ENCODE measurements at places on chromosomes 3 and 15.
A peak's percentile ranks its signal among the peaks of the same experiment; 100 is the strongest.

DNA sequence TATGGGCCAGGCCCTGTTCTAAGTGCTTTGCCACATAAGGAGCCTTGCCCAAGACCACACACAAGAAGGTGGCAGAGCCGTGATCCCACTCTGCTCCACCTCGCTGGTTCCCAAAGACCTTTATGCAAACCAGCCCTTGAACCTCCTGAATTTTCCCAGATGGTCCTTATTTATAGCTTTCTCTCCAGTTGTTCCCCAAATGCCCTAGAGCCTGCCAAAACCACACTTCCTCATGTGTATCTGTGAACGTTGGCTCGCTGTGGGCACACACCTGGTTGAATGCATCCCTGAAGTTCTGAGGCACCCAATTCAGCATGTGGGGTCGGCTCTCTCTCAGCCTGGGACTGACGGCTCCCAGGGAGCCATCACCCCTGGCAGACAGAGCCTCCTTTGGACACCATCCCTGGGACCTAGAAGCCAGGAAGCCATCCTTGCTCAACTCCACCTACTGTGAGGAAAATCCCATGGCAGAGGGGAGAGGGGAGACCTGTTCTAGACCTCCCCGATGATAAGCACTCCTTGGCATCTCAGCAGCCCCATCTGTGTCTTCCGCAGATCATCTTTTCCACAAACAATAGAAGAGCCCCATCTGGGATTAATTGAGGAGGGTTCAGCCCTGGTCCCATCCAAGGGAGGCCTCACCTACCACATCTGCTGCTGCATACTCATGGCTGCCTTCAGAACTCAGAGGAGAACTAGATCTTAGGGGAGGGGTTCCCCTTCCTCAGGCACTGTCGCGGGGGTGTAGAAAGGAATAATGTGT, 42.3 kb upstream of the LIMD1 start:
- no peak for DNase-seq

DNA sequence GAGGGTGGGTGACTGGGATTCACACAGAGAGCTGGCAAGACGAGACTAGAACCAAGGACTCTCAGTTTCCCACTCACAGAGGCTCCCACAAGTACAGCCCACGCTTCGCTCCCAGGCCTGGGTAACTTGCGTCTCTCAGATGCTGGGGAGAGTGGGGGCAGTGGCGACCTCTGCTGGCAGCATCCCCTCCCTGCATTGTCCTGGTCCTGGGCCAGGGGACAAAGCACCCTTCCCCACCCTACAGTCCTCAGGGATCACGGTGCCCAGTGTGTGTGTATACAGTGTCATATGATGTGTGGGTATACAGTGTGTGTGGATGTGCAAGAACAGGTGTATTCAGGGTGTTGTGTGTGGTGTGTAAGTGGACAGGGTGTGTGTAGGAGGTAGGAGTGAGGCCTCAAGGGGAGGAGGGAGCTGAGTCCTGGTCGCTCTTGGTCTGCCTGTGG, 12.8 kb downstream of the VILL start:
- peak; percentile 29 for DNase-seq

DNA sequence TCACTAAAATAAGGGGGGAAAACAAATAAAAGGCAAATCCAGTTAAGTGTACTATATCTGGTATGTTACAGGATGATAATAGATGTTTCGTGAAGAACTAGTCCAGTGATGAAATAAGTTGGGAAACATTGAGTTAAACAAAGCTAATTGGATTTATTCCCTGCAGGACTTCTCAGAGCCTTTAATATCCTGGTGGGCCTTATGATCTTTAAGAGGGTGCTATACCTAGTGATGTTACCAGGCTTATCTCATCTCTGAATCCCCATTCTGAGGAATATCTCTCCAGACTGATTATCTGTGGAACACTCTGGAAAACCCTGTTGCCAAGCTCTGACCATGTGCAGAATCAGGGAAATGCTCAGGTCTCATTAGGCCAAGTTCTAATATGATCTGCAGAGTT, 54.8 kb upstream of the POMGNT2 start:
- DNase-seq: no peak

DNA sequence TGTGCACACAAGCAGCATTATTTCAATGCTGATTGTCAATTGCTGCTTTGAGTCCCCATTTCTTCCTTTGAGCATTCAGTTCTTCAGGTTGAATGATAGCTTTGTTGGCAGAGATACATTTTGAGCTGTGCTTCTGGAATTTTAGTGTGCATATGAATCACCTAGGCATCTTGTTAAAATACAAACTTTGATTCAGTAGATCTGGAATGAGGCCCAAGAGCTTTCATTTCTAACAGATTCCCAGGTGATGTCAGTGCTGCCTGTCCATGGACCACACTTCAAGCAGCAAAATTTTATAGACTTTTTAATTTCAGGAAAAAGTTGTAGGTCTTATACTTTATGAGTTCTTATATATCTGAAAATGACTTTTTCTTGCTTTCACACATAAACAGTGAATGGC, 131.1 kb downstream of the ADAMTSL3 start:
- DNase-seq: no peak

GRCh38 chr3:16106050-16106449, 68.4 kb upstream of the GALNT15 start:
- DNase-seq: no peak

DNA sequence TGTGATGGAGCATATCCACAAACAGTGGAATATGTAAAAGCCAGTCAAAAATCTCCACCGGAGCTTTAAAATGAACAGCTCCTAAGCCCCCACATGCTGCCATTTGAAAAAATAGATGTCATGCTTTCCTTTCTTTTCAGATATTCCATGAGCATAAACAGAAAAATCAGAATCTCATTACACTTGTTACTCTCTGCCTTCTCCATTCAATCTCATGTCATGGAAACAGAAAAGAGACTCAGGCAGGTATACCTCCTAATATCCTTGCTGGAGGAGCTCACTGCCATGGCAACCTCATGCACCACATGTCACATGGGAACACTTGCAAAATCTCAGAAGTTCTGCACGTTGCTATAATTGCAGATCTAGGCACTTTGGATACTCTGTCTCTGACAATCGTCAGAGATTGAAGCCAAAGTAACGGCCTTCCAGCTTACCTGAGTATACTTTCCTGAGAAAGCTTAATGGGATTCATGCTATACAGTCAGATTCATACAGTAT, 317.0 kb upstream of the ADAMTS9 start:
- DNase-seq: no peak

GRCh38 chr3:115062009-115062408, 85.1 kb downstream of the ZBTB20 start:
- no peak for DNase-seq

GRCh38 chr3:130480736-130481135, 36.2 kb upstream of the COL6A6 start:
- no peak for DNase-seq

GRCh38 chr15:29276366-29276765, 6.7 kb upstream of the NSMCE3 start:
- no peak for DNase-seq

- DNase-seq: no peak
These were observed 146.1 kb downstream of the SMAD6 start for GRCh38 chr15:66848116-66848515.

GRCh38 chr3:8864402-8865350, 95.3 kb upstream of the OXTR start:
- DNase-seq: no peak

DNA sequence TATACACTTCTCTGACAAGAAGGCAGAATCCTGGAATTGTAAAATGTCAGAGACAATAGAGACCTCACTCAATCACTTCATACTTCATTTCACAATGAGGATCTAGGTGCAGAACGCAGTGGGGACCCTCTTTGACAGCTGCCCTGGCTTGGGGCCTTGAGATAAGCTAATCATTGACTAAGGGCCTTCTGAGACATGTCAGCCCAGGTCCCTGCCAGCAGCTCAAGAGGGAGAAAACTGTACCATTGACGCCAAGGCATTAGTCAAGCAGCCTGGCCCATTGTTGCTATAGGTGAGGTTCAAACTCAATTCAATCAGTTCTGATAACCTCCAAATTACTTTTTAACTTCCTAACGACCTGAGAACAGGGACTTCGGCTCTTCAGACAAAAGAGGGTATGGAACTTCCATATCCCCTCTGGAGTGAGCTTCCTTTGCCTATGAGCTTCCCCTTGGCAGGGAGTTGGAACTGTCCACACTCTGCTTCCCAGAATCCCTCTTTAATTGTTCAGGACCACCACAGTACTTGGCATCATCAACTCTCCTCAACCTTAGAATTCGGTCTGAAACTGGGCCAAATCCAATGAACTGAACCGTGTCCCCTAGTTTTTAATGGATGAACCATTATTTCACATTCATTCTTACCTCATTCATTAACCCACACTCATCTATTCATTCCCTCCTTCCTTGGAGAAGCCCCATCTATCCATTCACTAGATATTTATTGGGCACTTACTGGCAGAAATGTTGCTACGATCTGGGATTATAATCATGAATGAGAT, 1.5 kb upstream of the CYP8B1 start:
- DNase-seq: no peak
